Mucosa of descending colon (tissue), 3 donors: ENCODE measurements at places on chromosomes 6 and 20.

GRCh38 chr6:143333749-143334520 is 116.6 kb downstream of the ADAT2 start:
- no peak for DNase-seq

DNA sequence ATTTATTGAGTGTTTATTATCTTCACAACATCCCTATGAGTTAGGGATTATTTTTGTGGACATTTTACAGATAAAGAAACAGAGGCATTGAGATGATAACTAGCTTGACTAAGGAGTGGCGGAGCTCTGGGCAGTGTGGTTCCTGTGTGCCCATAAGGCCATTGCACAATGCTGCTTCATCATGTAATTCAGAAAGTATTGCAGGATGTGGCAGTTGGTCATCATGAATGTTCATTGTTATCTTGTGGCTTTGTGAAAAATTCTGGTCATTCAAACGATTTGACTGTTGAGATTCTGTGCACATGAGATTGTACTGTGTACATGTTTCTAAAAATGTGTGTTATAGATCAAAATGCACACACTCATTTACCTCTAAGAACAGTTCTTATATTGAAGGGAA is 150.8 kb downstream of the ESR1 start:
- DNase-seq = no peak

- peak; percentile 94 for DNase-seq
Measured at GRCh38 chr20:50369225-50370035, 140.8 kb upstream of the PTPN1 start.

DNA sequence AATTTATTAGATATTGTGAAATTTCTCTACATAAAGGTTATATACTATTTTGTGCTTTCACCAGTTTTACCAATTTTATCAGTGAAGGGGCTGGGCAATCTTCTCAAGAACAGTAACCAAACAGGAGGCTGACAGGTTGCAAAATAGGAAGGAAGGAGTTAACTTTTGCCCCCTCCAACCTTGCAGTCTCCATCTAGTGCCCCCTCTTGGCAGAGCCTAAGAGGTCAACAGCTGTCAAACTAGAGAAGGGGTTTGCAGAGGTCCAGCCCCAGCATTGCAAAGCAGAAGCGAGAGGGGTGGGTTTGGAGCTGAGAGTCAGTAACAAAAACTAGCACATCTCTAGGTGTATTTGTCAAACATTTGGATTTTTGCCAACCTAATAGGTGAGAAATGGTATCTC is 391.0 kb downstream of the CDC5L start:
- no peak for DNase-seq
